PC-3 (cell line): ENCODE measurements at places on chromosomes 12 and 14. TPM values are rescaled to one million over a fixed set of nuclear protein-coding genes. Genes with fewer than 3 reads are reported as not detected.

DNA sequence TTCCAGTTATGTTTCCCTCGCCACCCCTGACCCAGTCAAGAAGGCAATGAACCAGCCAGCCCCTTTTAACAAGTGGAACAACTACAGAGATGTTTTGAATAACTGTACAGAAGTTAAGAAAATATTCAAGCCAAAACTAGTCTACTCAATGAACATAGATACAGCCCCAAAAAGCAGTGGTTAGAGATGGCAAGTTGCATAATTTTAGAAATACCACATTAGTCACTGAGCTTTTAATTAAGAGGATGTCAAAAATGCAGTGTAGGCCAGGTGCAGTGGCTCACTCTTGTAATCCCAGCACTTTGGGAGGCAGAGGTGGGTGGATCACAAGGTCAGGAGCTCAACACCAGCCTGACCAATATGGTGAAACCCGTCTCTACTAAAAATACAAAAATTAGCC, 27.2 kb downstream of the PROX2 start:
- no peak for DNase-seq

GRCh38 chr14:90658541-90658967, 157.7 kb downstream of the TTC7B start:
- DNase-seq = peak; percentile 75

DNA sequence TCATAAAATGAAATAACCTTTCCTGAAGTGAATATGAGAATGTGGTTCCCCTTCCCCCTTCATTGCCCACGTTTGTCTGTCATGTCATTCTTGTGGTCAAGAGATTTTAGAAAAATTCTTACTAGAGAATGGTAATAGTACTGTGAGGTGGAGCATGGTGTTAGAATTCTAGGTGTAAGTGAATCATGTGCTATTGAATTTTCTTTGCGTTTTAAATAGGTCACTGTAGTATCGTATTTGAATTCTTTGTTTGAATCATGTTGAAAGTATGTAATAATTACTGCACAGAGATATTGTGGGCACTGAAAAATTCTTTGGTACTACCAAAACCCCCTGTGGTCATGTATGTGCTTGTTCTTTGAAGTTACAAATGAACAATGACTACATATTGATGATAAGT, 49.9 kb downstream of the FUT8 start:
- DNase-seq = peak; percentile 32

- DNase-seq = no peak
Observed at GRCh38 chr12:44358636-44359035, 517.5 kb downstream of the NELL2 start.

DNA sequence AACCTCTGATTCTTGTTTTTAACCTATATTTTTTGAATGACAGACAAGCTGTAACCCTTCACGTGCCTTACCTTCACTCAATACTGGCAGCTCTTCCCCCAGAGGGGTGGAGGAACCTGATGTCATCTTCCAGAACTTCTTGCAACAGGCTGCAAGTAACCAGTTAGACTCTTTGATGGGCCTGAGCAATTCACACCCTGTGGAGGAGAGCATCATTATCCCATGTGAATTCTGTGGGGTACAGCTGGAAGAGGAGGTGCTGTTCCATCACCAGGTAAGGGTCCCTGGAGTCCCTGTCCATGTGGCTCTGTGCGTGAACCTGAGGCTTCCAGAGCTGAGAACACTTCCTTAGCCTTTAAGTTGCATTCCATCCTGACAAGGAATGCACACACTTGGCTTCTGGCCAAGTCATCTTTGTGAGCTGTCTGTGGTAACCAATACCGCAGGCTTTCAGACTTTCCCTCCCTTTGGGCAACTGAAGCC, 22.7 kb downstream of the TRAFD1 start:
- peak; percentile 89 for DNase-seq

GRCh38 chr12:51403681-51404136, 12.5 kb upstream of the GALNT6 start:
- DNase-seq = no peak

- DNase-seq = no peak
Observed at GRCh38 chr14:98634043-98634820, 637.8 kb downstream of the BCL11B start.

- peak; percentile 32 for DNase-seq
Observed at GRCh38 chr12:43655586-43655985, 103.0 kb downstream of the PUS7L start.

DNA sequence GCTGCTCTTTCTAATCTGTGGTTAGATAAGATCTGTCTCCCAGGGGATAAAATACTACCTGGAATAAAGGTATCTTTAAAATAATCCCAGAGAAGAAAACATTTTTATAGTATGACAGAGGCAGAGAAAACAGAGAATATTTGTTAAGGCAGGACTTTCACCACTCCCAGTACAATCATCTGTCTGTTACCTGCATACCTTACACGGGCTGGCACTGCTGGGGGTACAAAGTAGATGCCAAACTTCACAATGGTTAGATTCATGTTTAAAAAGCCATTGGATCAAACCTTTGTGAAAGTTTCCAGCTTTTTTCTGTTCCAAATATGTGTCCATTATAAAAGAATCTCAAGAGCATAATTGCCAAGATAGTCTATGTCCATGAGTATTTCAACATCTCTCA, 273.6 kb upstream of the BTG1 start:
- no peak for DNase-seq

- DNase-seq = no peak
Observed at GRCh38 chr14:90274019-90274418, 17.7 kb downstream of the PSMC1 start.

DNA sequence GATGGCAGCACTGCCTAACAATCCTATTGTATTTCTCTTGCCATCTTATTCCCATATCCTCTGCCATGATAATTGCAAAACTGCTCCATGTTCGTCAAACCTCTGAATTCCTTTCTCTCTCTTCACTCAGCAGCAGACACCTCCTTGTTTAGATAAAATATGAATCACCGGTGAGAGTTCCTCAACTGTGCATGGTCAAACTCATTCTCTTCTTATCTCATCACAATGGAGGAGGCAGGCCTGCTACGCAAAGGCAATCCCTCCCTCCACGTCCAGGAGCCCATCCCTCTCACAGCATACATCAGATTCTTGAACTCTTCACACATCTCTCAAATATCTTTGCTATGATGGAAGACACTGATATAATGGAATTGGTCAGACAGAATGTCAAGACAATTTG, 90.1 kb upstream of the DAAM1 start:
- peak; percentile 91 for DNase-seq

DNA sequence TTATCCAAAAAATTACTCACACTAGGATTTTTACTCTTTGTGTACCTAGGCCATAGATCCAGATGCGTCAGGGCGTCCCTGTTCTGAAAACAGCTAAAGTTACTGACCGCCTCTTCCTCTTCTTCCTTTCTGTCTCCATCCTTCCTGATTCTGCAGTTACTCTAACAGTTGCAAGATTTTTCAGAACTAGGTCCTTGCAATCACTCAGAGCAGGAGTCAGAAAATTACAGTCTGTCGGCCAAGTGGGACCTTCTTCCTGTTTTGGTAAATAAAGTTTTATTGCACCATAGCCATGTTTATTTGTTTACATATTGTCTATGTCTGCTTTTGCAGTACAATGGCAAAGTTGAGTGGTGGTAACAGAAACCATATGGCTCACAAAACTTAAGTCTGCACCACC, 25.6 kb upstream of the FGF6 start:
- DNase-seq = no peak

- DNase-seq = no peak
Observed at GRCh38 chr12:19792028-19792427, 352.7 kb downstream of the AEBP2 start.

GRCh38 chr12:27906127-27906500, 66.4 kb downstream of the PTHLH start:
- DNase-seq = peak; percentile 38

GRCh38 chr12:23281295-23281694, 656.3 kb downstream of the ETNK1 start:
- DNase-seq = no peak

RFX4 gene
- not detected in 2 replicates for total RNA-seq

ADAM21 gene
- 0.29 and 0.80 TPM in 2 replicates for total RNA-seq

DAO gene
- not detected in 2 replicates for total RNA-seq

KRT3 gene
- 0.17 and 0.33 TPM in 2 replicates for total RNA-seq

SHMT2 gene
- 210 and 263 TPM in 2 replicates for total RNA-seq

MAP3K9 gene
- 13.4 and 14.3 TPM in 2 replicates for total RNA-seq

KRT71 gene
- not detected in 2 replicates for total RNA-seq

POMT2 gene
- total RNA-seq = 57.6 and 67.6 TPM in 2 replicates

CCDC59 gene
- total RNA-seq = 53.0 and 70.1 TPM in 2 replicates

RERGL gene
- not detected in 2 replicates for total RNA-seq
